Mucosa of gallbladder (tissue), 1 donor: ENCODE measurements at places on chromosomes 5 and 9.

DNA sequence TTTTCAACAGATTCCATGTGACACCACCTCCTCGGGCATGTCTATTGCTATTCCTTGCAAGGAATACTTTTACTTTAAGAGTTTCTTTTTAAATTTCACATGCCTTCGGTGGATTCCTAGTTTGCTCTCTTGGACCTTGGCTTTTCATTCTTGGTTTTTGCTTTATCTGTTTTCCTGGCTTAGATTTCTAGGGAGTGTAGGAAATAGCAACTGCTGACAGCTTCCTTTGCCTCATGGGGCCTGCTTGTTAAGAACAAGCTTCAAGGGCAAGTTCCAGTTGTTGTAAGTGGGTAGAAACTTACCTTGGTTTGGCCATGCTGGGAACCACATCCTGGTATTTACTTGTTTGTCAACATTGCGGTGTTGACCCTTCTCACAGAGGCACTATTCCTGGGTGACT is 348.5 kb downstream of the DMAC1 start:
- no peak for DNase-seq

DNA sequence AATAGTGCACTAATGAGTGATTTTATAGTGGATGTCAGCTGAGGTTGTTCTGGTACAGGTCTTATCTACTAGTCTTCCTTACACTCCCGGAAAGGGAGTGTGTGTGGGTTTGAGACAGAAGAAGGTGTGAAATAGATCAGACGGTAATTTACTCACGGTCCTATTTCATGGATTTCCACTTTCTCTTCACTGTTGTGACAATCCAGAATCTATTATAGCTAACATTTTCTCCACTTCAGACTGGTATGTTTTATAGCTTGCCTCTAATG is 7.0 kb upstream of the C9 start:
- DNase-seq, result no peak

- DNase-seq, result no peak
These were observed 15.1 kb downstream of the DMAC1 start for GRCh38 chr9:7784472-7784871.

GRCh38 chr5:167982-168660 is 23.2 kb upstream of the LRRC14B start:
- no peak for DNase-seq

DNA sequence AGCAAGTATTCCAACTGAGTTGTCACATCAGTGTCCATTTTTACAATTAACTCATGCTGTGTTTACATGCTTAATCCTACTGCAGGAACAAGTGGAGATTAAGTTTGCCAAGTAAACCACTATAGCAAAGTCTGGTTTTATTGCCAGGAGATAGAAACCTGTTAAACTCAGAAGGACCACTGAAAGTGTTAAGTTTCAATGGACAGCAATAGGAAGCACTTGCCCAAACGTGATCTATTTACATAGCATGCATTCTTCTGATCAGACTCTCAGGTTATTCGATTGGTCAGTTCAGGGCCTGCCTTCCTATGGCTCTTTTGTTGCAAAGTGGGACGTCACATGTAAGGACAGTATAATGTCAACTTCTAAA is 28.0 kb upstream of the IFNK start:
- DNase-seq, result no peak
